ENCODE measurements at places on chromosomes 1 and 21.

DNA sequence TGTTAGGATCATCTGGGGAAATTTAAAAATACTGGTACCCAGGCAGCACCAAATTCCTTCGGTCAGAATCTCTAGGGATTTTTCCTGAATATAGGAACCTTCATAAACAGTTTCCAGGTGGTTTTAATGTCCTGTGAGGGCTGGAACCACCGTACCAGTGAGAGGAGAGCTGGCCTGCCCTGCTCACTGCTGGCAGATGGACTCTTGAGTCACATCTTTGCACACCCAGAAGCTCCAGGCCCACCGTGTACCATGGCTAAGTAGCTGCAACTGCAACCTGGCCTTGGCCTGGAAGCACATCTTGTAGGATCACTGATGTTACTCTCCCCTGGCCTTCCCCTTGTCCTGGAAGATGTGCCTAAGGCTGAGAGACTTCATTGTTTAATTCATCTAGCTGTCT is 181.5 kb downstream of the DISC1 start:
- DNase-seq, result no peak

- no peak for DNase-seq
Observed at GRCh38 chr1:36966242-36966641, 68.1 kb downstream of the GRIK3 start.

- no peak for DNase-seq
Observed at GRCh38 chr1:206514813-206515387, 7.6 kb downstream of the RASSF5 start.

DNA sequence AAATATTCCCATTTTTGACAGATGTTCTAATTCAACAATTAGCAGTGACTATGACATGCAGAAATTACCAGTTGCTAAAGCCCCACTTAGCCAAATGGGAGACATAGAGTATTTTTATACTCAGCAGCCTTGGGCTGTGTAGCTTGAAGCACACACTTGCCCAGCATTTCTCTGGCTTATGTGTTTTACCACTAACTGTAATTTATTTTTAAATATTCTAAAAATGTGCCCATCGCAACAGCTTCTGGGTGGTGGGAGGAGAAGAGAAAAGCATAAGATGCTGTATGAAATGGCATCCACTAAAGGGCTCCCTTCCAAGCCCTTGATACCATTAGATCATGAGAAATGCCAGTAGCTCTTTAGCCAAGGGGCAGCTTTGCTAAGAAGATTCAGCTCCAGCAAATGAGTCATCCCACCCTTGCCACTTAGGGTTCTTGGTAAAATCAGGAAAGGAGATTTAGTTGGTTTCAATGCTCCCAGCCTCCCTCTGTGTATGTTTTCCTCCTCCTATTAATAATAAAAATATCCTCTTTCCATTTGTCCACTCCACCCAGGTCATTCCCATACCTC is 462.7 kb upstream of the DEPDC1 start:
- no peak for DNase-seq

DNA sequence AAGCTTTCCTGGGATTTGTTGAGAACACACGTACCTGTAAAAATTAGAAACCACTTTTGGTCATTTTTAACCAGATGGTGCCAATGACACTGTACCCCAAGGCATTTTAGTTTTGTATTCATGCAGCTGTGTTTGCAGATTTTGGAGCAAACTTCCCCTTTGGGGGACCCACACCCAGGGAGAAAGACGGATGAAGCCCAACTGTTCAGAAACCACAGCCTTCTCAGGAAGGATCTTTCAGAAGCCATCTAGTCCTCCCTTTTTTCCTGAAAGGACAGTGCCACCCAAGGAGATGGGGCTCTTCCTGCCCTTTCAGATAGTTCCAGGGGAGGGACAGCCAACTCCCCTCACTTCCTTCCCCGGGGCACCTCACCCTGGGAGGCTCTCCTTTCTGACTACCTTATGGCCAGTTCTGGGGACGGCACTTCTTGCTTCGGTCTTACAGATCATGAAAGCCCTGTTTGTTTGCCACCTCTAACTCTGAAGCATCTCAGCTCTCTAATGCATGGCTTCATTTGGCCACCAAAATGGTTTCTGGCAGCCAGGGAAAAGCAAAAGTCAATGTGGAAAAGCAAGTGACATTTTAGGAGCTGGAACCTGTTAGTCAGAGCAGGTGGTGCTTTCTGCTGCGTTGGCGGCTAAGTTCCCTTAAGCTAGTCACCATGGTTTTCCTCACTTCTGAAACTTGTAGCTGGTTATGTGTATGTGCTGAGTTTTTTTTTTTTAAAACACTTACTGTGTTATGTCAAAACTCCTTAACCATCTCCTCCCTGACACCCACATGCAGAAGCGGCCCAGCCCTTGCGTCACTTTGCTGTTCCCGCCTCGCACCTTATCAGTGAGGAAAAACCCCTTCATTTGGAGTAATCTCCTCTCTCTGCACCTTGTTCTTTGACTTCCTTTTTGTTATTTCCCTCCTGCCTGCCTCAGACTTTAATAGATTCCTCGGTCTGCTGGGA is 10.1 kb downstream of the TMCC2 start:
- no peak for DNase-seq

- no peak for DNase-seq
Observed at GRCh38 chr1:115564201-115564600, 77.6 kb upstream of the VANGL1 start.

- DNase-seq, result no peak
Observed at GRCh38 chr1:176102768-176103350, 104.2 kb downstream of the COP1 start.

DNA sequence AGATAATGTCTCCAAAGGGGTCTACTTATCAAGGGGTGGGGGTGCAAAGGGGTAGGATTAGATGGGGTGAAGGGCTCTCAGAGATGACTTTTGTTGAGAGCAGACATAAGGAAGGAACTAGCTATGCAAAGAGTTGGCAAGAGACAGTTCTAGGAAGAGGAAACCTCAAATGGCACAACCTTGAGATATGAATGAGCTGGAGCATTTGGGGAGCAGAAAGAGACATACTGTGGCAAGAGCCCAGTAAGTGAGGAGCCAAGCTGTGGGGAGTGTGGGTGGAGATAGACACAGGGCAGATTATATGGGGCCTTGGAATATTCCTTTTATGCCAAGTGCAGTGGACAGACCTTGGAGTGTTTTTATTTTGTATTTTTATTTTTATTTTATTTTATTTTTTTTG is 84.8 kb upstream of the BTG3 start:
- DNase-seq, result no peak

DNA sequence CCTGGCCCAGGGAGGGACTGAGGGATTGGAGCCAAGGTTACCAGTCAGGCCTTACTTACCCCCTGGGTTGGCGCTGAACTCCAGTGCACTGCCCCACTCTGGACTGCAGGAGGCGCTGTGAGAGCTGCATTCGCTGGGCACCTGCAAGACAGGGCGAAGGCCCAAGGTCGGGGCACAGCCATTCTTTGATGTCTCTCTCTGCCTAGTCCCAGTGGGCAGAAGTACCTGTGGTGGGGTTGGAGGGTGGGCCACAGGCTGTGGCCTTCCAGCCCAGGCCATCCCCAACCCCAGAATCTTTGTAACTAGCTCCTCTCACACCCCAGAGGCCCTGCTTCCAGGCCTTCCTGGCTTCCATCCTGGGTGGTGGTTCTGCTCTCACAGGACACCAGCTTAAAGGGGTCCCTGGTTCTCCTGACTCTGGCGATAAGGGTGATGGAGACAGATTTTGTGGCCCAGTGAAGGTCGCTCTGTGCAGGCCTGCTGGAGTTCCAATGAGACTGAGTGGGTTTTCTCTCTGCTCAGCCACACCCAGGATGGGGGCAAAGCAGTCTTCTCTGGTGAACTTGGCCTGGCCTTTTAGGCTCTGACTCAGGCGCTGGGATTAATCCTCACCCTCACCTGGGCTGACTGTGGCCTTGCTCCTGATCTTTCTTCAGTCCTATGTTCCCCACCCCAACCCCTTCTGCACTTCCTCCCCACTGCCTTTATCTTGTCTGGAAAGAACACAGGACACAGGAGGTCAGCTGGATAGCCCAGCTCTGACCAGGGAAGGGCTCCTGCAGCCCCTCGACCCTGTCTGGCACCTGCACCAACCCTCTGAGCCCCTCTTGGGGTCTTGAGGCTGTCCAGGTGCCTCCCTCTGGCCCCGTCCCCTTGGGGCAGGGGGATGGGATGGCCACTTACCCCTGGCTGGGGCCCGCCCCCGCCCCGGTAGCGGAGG is 954 bp downstream of the MYOG start:
- DNase-seq, result no peak

GRCh38 chr1:229190057-229190575 is 80.8 kb upstream of the RAB4A start:
- no peak for DNase-seq

GRCh38 chr1:143611159-143611558 is 360.6 kb downstream of the FAM72C start:
- DNase-seq, result no peak

DNA sequence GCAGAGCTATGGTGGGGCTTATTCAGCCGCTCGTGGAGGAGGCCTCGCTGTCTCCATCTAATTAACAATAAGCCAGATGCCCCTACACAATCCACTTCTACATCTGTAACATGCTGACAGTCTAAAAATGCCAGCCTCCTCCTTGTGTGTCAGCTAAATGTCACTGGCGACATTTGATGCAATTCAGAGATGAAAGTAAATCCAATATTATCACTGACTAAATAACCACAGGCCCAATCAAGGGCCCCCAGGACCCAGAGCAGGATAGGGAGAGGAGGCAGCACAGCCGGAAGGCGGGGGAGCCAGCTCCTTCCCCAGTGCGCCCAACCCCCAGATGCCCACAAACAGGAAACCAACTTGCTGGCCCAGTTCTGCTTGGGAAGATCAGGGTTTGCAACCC is 76.6 kb downstream of the DMRTA2 start:
- DNase-seq, result no peak

- peak; percentile 23 for DNase-seq
Observed at GRCh38 chr21:42733037-42733627, 79.7 kb downstream of the PDE9A start.

GRCh38 chr1:158149577-158150269 is 31.0 kb upstream of the CD1D start:
- DNase-seq, result peak; percentile 98

GRCh38 chr1:202172015-202172355 is 11.6 kb upstream of the PTPN7 start:
- no peak for DNase-seq

- no peak for DNase-seq
Observed at GRCh38 chr1:224189561-224189960, 6.5 kb downstream of the DEGS1 start.

DNA sequence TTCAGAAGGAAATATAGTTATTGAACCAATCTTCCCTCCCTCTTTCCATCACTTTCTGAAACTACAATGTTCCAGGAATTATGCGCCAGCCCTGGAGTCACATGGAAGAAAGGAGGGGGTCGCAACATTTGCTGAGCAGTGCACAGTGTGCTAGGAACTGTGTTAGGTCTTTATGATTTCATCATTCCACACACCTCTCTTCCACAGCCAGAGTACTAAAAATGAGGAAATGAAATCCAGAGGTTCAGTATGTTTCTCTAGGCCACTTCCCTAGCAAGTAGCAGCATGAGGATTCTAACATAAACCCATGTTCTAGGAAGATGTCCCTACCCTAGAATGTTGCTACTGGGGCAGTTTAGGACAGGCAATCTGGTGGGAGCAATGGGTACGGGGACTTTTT is 158.1 kb downstream of the SLC45A1 start:
- DNase-seq, result no peak

DNA sequence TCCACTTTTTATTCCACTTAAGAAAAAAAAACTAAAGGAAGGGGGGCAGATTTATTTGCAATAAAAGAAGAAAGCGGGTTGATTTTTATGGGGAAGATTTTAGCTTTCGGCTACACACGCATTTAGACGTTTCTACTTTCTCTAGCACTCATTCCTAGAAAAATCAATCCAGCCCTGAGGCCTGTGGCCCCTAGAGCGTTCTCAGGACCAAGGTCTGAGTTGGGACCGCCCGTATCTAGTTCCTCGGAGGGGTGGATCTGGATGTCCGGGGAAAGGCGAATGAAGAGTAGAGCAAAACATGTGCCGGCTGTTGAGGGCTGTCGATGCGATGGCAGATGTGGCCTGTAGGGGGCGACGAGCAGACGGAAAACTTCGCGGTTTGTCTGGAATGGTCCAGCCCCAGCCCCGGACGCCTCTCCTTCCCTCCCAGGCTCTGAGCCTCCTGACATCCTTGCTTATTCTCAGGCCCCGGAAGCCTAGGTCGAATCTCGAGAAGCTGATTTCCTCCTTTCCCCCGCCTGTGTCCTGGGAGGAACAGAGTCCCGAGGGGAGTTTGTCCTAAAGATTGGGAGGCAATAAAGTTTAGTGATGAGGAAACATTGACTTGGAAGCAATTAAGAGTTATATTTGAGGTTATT is 5.2 kb downstream of the FOXD3 start:
- peak; percentile 91 for DNase-seq

DNA sequence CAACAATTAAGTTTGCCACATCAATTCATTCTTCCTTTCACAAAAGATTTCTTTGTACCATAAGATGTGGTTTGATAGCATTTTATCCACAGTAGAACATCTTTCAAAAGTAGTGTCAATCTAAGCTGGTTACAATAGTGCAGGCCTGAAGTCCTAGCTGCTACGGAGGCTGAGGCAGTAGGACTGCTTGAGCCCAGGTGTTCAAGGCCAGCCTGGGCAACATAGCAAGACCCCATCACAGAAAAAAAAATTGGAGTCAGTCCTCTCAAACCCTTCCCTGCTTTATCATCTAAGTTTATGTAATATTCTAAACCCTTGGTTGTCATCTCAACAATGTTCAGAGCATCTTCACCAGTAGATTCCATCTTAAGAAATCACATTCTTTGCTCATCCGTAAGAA is 31.7 kb downstream of the DENND1B start:
- no peak for DNase-seq

GRCh38 chr1:192224396-192224795 is 66.1 kb downstream of the RGS18 start:
- DNase-seq, result no peak

DNA sequence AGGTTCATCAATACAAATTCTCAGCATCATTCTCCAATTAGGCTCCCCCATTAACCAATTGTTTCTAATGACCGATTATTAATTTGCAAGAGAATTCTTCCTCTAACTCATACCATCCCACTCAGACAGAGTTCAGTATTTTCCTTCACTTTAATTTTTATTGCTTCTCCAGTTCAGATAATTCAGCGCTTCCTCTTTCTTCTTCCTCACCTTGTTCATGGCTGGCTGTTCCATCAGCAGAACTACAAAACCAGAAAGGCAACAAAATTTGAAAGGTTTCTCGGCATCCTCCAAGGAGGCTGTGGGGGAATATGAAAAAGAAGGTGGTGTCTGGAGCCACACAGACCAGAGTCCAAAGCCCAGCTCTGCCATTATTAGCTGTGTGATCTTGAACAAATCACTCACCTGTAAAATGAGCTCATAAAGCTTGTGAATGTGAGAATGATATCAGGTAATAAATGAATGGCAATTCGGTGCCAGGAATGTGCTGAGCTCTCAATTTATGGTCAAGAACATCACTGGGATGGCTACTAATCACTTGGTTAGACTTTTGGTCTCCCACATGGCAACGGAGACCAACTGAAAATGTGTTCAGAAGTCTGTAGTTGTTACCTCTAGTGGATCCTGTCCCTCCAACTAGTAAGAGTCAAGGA is 11.7 kb upstream of the ZNF436 start:
- DNase-seq, result no peak

Data from lower leg skin (tissue), 4 donors.